ENCODE measurements at places on chromosomes 13 and 19.

DNA sequence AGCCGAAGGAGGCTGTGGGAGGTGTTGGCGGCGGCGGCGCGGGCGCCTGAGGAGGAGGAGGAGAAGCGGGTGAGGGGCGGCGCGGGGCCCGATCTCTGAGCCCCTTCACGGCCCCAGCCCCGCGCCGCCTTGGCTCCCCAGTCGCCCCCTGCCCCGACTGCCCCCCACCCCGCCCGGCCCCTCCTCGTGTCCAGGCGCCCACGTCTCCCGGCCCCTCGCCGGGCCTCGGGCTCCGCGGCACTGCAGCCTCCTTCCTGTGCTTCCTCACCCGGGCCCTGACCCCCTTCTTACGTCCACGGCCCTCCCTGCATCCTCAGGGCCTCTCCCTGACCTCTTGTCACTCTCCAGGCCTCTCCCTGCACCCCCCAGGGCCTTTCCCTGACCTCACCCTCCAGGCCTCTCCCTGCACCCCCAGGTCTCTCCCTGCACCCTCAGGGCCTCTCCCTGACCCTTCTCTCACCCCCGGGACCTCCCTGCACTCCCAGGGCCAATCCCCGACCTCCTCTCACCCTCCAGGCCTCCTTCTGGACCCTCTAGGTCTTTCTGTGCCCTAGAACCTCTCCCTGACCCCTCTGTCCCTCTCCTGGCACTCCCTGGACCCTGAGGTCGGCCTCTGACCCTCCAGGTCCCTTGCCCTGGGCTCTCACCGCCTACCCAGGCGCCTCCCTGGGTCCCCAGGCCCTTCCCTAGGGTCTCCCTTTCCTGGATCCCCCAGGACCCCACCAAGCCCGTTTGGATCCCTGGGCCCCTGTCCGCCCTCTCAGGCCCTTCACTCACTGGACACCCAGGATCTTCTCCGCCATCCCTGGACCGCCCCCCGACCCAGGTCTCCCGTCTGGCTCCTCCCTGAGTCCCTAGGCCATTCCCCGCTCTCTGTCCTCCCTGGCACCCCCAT, 460 bp downstream of the KMT5C start:
- no peak for DNase-seq

DNA sequence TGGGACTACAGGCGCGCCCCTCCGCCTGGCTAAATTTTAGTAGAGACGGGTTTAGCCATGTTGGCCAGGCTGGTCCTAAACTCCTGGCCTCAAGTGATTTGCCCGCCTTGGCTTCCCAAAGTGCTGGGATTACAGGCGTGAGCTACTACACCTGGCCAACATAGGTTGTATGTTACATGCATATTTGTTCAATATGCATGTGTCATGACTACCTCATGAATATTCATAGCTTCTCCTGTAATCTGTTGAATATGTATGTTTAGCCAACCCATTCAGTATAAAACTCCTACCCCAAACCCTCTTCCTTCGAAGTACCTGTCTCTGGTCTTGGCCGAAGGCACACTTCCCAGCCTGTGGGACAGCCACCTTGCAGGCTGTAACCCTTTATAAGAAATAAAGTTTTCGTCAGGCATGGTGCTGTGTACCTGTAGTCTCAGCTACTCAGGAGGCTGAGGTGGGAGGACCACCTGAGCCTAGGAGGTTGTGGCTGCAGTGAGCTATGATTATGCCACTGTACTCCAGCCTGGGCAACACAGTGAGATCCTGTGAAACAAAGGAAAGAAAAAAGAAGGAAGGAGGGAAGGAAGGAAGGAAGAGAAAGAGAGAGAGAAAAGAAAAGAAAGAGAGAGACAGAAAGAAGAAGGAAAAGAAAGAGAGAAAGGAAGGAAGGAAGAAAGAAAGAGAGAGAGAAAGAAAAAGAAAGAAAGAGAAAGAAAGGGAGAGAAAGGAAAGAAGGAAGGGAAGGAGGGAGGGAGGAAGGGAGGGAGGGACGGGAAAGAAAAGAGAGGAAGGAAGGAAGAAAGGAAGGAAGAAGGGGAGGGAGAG, 29.3 kb downstream of the GPR42 start:
- no peak for DNase-seq

- no peak for DNase-seq
Observed at GRCh38 chr19:23365222-23365621, 30.0 kb downstream of the ZNF91 start.

- DNase-seq, result no peak
Observed at GRCh38 chr13:74438901-74439300, 304.7 kb upstream of the KLF12 start.

GRCh38 chr19:2016041-2016807, 710 bp upstream of the BTBD2 start:
- peak; percentile 54 for DNase-seq

GRCh38 chr19:48805452-48805851, 5.4 kb downstream of the BCAT2 start:
- no peak for DNase-seq

GRCh38 chr13:106675311-106675710, 107.4 kb upstream of the ARGLU1 start:
- no peak for DNase-seq

DNA sequence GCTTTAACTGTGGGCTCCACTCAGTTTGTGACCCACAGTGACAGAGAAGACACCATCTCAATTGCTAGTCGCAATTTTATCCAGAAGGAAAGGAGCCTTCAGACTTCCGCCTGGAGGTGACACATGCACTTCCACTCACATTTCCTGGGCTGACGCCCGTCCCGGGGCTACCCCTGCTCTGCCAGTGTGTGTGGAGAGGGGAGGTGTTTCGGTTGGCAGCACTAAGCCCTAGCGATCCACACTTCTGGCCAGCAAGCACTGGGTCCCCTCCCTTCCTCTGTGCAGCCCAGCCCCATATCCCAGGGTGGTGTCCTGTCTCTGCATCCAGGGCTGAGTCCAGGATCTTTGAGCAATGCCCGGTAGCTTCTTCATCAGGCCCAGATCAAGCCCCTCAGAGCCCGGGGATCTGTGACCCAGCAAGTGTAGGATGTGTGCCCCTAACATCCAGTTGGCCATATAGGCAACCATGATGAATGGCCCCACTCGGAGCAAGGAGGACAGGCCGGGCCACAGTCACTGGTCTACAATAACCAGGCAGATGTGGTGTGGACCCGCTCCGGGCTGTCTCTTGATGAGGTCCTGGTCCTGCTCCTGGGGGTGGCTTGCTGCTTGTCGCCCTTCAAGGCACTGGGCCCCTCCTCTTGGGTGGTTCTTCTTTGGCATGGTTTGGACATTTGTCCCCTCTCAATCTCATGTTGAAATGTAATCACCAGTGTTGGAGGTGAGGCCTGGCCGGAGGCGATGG, 141.9 kb upstream of the SPACA7 start:
- no peak for DNase-seq

- no peak for DNase-seq
Observed at GRCh38 chr19:36449059-36449670, 30.7 kb upstream of the ZFP82 start.

DNA sequence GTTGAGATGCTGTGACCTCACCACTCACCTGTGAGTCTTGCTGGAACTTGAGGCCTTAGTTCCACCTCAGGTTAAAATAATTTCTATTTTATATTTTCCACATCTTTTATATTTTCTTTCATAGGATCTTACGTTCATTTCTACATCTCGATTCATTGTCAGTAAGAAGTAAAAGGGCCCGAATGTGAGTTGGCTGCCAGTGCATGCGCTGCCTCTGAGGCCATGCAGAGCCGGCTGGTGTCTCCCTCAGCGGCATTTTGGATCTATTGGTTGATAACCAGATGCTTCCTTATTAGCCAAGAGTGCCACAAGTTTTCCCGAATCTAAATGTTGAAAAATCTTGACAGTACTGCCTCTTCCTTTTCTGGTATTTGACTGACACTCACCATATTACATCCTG, 347.3 kb downstream of the TEX29 start:
- DNase-seq, result no peak

DNA sequence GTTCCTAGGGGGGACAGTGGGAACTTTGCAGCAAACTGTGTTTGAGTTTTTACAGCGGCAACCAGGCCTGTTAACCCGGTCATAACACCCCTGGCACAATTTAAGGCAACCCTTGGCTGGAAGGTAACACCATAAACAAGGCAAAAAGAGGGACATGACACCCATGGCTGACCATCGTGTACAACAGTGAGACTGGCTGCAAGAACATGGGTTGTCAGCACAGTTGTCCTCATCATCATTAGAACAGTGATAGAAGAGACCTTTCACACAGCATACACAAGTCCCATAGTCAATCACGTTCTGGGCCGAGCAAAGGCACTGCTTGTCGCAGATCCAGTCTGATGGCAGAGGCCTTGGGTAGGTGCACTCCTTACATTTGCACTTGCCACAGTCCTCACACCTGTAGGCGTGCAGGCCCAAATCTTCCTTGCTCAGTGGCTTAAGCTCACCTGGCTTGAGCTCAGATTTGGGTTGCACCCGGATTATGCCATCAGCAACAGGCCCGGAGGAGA, 4.1 kb downstream of the SPRY2 start:
- DNase-seq, result no peak

- DNase-seq, result no peak
Observed at GRCh38 chr19:43574424-43575155, 737 bp downstream of the XRCC1 start.

DNA sequence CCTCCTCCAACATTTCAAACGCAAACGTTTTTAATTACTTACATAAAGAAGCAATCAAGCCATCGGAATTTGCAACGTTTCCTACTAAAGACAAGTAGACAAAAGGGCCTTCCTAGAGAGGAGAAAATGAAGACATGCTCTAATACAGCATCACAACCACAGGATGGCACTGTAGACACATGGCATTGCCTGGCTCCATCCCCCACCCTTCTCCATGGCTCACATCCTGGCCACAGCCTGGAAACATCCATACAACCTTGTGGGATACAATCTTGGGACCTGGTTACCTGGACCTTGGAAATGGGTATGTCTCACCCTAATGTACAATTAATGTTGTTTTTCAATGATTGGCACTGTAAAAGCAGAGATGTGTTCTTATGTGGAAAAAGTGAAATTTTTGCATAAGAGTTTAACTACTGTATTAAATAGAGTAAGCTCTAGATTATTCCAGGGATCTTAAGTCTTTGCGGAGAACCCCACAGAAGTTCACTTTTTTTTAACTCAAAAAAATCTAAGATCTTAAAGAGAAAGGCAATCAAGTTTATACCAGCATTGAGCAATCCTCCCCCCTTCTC, 21.5 kb downstream of the EBPL start:
- DNase-seq, result no peak

GRCh38 chr13:99470027-99470426, 31.2 kb upstream of the TM9SF2 start:
- no peak for DNase-seq

DNA sequence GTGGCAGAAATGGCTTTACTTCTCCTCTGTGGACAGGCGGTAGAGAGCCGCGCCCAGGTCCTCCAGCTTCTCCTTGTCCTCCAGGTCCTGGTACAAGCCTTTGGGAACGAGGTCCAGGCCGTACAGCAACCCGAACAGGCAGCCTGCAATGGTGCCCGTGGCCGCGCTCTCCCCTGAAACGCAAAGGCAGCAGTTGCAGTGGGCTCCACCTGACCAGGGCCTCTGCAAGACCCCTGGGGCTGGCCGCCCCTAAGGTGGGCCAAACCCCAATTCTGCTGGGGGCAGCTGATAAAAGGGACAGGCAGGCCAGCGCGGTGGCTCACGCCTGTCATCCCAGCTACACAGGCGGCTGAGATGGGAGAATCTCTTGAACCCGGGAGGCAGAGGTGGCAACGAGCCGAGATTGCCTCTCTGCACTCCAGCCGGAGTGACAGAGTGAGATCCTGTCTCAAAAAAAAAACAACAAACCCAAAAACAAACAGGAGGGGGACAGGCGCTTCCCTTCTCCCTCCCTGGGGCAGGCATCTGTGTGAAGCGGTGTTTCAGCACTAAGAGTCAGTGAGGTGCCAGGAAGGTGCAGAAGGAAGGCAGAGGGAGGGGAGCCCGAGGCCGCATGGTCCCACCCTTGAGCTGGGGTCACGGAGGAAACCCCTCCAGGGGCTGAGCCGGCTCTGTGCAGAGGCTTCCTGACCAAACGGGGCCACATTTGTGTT, 30.3 kb downstream of the ADPRHL1 start:
- DNase-seq, result no peak

- DNase-seq, result no peak
Observed at GRCh38 chr19:40302224-40303011, 17.3 kb upstream of the AKT2 start.

- no peak for DNase-seq
Observed at GRCh38 chr13:111877906-111878305, 189.0 kb upstream of the SOX1 start.

DNA sequence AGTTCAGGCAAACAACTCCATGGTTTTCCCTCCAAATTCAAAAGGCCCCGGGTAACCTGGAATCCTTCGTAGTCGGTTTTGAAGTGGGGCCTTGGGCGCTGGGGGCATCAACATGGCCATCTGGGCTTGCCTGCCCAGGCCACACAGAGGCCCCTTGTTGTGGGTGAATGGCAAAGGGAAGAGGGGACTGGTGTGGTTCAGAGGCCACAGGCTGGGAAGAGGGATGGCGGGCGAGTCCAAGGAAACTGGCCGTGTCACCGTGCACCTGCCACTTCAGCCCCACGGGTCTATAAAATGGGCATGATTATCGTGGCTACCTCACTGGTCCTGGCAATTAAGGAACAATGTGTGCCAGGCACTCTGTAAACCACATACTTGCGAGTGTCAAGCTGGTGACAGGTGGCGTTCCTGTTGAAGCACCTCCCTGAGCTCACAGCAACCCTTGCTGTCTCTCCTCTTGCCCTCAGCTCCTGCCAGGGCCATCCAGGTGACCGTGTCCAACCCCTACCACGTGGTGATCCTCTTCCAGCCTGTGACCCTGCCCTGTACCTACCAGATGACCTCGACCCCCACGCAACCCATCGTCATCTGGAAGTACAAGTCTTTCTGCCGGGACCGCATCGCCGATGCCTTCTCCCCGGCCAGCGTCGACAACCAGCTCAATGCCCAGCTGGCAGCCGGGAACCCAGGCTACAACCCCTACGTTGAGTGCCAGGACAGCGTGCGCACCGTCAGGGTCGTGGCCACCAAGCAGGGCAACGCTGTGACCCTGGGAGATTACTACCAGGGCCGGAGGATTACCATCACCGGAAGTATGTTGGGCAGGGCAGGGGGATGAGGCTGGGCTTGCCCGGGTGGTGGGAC, 1.3 kb downstream of the LSR start:
- no peak for DNase-seq

GRCh38 chr19:3368848-3369336, 2.5 kb downstream of the NFIC start:
- no peak for DNase-seq

- DNase-seq, result no peak
Observed at GRCh38 chr13:30810801-30811200, 75.5 kb downstream of the ALOX5AP start.
